Smooth muscle cell of the brain vasculature (primary cell): ENCODE measurements at places on chromosomes 11 and 22.

- DNase-seq, result no peak
Observed at GRCh38 chr11:134082990-134083389, 14.1 kb downstream of the JAM3 start.

DNA sequence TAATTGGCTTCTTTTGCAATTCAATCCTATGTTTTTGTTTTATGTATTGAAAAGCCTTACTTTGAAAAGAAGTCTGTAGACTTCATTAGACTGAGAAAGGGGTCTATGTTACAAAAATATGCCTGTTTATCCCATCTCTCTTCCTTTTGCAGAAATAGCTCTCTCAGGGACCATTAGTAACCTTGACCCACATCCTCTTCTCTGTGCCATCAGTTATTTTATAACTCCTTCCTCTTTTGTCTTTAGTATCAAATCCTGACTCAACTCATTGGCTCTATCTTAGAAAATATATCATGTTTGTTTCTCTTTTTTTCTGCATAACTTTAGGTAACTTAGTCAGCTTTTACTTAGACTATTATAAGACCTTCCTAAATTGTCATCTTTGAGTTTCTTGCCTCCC is 20.3 kb downstream of the ZC3H12C start:
- no peak for DNase-seq

DNA sequence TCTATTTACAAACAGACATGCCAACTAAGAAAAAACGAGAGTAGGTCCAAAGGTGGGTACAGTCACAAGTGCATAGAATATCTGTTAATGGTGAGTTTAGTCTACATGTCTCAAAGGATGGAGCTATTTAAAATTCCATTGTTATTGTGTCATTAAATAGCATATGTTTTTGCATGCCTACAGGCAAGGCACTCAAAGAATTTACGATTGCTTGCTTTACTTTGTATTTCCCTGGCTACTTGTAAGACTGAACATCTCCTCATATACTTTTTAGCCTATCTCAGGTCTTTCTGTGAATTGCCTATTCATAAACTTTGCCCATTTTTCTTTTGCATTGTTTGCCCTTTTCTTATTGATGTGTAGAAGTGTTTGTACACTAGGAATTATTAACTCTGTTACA is 39.7 kb downstream of the DEUP1 start:
- no peak for DNase-seq

DNA sequence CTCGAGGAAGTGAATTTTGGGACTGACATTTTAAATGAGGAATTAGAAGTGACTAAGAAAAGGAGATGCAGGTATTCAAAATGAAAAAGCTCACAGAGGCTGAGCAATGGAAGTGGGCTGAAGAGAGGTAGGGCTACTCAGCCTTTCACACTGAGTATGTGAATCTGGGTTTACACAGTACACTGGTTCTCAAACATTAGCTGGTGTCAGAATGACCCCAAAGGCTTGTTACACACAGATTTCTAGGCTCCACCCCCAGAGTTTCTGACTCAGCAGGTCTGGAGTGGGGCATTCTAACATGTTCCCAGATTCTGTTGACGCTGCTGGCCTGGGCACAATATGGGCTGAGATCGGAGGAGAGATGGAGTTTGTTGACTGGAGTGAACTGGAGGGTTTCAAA is 32.8 kb downstream of the CADM1 start:
- DNase-seq, result no peak

DNA sequence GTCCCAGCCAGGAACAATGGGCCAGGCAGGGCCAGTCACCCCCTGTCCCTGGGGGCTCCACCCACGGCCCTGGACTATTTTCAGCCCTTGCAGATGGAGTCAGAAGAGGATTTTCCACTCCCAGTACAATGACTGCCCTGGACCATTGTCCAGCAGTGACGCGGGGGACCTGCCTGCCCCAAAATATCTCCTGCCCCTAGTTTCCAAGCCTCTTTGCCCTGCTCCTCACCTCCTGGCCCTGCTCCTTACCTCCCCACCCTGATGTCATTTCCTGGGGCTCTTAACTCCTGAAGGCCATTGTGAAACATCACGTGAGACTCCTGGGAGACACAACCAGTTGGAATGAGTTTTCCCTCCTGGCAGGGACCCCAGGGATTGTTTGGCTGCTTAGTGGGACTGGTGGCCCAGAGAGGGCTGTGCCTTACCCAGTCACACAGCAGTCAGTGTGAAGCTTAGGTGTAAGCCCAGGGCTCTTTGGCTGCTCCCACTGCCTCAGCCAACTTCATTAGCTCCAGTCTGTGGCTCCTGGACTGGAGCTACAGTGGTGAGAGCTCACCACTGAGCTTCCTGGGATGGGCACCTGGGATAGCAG is 22.2 kb downstream of the P2RY2 start:
- no peak for DNase-seq

GRCh38 chr11:94721565-94722292 is 46.4 kb upstream of the AMOTL1 start:
- no peak for DNase-seq

DNA sequence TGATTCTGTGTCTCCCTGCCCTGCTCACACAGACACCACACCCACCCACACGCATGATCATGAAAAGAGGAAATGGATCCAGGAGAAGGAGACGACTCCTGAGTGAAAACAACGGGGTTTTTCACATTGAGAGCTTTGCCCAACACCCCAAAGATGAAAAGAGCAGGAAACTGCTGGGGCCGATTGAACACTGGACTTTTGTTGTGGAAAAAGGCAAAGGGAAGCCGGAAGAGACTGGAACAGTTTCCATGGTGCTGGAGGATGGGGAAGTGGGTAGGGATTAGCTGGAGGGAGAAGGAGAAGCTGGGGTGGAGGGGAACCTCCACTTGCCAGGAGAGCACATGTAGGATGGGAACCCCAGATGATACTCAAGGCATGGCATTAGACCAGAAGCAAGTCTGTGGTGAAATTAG is 5.2 kb upstream of the SLC43A3 start:
- no peak for DNase-seq

GRCh38 chr11:13760115-13760514 is 91.6 kb downstream of the FAR1 start:
- no peak for DNase-seq

DNA sequence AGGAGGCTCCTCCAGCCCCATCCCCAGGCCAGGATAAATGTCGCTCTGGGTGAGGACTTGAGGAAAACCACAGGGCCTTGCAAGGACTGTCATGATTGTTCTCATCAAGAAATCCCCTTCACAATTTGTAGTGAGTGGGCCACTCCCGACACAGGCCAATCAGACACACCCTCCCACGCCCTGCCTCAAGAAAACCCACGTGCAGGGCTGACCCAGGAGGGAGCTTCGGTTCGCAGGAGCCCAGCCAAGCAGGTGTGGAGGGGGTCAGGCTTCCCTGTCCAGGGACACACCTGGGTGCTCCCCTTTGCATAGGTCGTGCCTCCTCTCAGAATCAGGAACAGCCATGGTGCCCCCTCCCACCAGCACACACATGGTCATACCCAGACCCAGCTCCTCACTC is 43.2 kb downstream of the SHANK2 start:
- no peak for DNase-seq

DNA sequence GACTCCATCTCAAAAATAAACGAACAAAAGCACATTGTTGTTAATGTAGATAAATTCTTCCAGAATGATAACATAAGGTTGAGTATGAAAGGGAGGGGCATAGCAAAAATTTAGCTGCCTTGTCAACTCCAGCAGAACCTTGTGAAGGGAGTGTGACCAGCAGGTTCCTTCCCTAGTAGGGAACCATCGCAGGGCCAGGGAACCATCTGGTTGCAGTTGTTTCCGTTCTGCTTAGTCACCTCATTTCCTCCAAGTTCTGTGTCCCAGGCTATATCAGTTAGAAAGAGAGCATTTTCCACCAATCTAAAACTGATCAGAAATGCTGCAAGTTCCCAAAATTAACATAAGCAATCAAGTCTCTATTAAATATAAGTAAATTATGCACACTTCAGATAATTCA is 126.7 kb upstream of the BLID start:
- DNase-seq, result no peak

GRCh38 chr11:121282386-121282785 is 10.2 kb upstream of the SC5D start:
- no peak for DNase-seq

- peak; percentile 44 for DNase-seq
Observed at GRCh38 chr11:78213526-78214330, 25.0 kb downstream of the USP35 start.

DNA sequence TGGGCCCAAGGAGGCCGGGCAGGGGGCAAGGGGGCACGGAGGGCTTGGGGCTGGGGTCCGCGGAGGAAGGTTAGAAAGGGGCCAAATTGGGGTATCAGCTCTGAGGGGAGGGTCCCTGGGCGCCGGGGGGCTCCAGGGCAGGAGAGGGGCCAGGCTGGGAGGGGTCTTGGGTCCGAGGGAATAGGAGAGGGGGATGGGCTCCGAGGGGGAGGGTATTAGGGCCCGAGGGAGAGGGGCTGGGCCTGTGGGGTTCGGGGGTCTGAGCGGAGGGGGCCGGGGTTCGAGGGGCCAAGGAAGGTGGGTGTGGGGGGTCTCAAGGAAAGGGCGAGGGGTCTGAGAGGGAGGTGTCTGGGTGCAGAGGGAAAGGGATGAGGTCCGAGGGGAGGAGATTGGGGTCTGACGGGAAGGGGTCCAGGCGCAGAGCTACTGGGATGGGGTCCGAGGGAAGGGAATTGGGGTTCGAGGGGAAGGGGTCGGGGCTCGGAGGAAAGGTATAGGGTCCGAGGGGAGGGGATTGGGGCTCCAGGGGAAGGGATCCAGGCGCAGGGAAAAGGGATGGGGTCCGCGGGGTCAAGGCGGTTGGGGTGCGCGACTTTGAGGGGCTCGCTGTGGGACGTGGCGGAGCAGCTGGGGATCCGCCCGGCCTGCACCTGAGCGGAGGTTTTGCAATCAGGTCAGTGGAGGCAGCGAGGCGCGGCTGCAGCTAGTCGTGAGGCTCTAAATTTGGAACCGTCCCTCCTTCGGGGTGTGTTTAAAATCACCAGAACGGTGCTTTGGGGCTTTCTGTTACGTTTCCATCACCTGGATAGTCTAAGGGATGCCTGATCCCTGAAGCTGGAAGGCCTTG is 728 bp downstream of the CTTN start:
- no peak for DNase-seq

GRCh38 chr11:110691926-110692325 is 20.3 kb downstream of the ARHGAP20 start:
- no peak for DNase-seq

DNA sequence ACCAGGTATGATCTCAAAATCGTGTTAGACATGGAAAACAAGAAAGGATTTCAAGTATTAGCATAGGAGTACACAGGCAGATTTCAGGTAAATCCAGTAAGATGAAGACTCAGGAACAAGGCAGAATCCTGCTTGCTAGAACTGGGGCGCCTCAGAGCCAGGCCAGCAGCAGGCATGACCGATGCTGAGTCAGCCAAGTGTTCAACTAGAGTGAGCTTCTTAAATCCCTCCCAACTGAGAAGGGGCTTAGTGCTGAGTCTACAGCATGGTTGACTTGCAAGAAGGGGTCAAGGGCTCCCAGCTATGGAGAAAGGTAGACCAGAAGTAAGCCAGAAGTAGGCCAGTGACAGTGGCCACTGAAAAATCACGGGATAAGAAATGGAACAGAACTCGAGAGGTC is 12.4 kb downstream of the GRAP2 start:
- no peak for DNase-seq

- DNase-seq, result no peak
Observed at GRCh38 chr22:20494978-20495860, at the start of gene KLHL22. Gene KLHL22, minus strand, starts transcription at chr22:20495795. Its CDS starts 6,584 bp downstream, at chr22:20489211.

DNA sequence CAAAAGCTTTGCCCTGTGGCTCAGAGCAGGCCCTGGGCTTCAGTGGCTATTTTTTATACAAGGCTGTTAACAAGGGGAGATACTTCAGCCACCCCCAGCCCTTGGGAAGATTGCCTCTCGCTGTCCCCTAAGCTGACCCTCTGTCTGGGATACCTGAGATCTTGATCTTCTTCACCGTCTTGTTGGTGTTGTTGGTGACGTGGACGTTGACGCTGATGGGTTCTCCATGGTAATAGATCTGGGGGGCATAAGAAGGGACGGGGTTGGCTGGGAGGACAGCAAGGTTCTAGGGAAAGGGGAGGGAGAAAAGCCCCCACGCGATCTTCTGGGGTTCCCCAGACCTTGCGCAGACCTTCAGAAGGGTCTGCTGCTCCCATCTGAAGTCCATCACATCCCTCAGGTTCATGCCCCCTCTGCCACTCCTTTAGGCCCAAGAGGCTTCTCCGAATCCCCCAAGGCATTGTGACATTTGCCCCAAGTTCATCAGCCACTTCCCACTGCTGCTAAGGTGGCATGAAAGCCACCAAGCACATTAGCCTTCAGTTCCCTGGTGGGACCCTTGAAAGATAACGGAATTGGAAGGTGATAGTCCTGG is 36.7 kb downstream of the TPBGL start:
- no peak for DNase-seq

DNA sequence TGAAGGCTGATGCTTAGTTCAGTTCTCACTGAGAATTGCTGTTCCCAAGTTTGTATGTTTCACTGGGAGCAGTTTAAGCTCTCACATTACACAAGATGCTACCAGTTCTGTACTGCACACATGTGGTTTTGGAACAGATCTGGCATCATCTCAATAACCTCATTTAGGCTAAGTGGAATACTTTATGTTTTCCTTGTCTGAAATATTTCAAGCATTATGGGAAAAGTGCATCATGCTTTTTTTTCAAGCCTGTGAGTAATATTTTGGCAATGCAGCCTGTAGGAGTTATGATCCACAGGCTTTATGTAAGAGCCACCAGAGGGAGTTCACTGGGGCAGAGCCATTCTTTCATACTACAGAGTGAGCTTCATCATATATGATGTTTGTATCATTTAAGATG is 141.5 kb downstream of the OR4C45 start:
- no peak for DNase-seq

- no peak for DNase-seq
Observed at GRCh38 chr11:77126861-77127234, 1.2 kb upstream of the MYO7A start.
